ENCODE measurements at places on chromosomes 1 and 21. TPM values are rescaled to one million over a fixed set of nuclear protein-coding genes. Genes with fewer than 3 reads are reported as not detected.

Gene ADAMTS5
- 17.4 TPM for total RNA-seq

Gene EPS8L3
- total RNA-seq, result not detected

Gene PGLYRP3
- not detected for total RNA-seq

Gene TAGLN2
- 454 TPM for total RNA-seq

Gene NUDT4B
- total RNA-seq, result 19.5 TPM

Gene CRNN
- total RNA-seq, result not detected

Gene PROX1
- total RNA-seq, result 0.09 TPM

Gene TFF2
- total RNA-seq, result not detected

Gene FLG2
- not detected for total RNA-seq

Gene IRF6
- 0.09 TPM for total RNA-seq

Gene SYDE2
- total RNA-seq, result 3.9 TPM

Gene RGS7
- not detected for total RNA-seq

Gene LGR6
- not detected for total RNA-seq

Gene ACTA1
- total RNA-seq, result not detected

Gene RAB7B
- 11.0 TPM for total RNA-seq

Gene ZNHIT6
- 10.7 TPM for total RNA-seq

Gene SEMA6C
- total RNA-seq, result 3.7 TPM

Gene UBL4B
- 0.51 TPM for total RNA-seq

Gene LCE3E
- total RNA-seq, result not detected

Gene CATSPERE
- total RNA-seq, result 0.12 TPM

Gene RGS8
- not detected for total RNA-seq
